Heart left ventricle (tissue), 16 donors: ENCODE measurements at places on chromosomes 12 and 14. TPM values are rescaled to one million over a fixed set of nuclear protein-coding genes. Genes with fewer than 3 reads are reported as not detected.
A peak's percentile ranks its signal among the peaks of the same experiment; 100 is the strongest.

DNA sequence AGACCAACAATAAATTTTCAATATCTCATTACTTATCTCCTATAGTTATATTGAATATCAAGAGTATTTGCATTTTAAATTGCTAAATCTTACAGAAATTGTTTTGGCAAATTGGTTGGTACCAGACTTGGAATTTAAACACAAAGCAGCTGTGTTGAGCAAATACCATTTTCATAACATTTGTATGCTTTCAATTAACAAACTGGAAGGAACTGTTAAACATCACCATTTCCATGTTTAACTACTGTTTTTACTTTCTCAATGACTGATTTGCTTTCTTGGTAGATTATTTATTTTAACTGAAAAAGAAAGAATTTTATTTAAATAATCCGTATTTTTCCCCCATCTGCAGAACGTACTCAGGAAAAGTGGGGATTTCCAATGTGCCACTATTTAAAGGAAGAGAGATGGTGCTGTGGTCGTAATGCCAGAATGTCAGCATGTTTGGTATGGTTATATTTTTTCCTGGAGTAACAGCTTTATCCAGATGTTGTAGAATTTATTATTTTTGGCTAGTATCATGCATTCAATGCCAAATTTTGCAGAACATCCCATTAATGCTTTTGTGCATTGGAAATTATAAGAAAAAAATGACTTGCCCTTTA is 72.3 kb downstream of the METTL25 start:
- no peak overlapping the region for H3K27ac ChIP-seq
- no peaks in the 10 kb centered on the region for H3K4me1 ChIP-seq
- no peaks in the 10 kb centered on the region for H3K27me3 ChIP-seq
- no peaks in the 10 kb centered on the region for H3K36me3 ChIP-seq

DNA sequence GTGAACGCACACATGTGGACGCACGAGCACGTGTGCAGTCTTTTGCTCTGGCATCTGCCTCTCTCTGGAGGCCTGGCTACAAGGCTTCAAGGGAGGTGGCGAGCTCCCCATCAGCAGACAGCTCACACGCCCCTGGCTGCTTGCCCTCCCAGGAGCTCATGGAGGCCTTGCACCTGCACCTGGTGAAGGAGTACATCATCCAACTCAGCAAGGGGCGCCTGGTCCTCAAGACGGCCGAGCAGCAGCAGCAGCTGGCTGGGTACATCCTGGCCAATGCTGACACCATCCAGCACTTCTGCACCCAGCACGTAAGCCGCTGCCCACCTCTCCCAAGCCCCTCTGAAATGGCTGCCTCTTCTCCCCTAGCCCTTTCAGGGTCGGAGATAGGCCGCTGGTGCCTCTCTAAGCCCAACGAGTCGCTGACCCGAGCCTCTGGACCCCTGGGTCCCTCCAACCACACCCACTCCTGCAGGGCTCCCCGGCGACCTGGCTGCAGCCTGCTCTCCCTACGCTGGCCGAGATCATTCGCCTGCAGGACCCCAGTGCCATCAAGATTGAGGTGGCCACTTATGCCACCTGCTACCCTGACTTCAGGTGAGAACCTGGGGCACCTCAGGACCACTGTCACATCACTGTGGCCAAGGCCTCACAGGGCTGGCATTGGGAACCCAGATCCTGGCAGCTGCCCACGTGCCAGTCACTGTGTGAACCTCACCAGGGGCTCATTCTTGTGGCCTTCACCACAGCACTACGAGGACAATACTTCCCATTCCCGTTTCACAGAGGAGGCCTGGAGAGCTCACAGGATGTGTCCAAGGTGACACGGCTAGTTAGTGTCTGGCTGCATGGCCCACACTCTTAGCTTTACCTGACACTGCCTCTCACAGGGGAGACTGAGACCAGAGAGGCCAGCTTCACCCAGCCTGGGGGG is 10.2 kb downstream of the TNFAIP2 start:
- DNase-seq, result no peak
- H3K27me3 ChIP-seq, result no peaks in the 10 kb centered on the region
- peaks cover 62% of the 10 kb centered on the region for H3K36me3 ChIP-seq
- peaks cover 34% of the 10 kb centered on the region for H3K4me1 ChIP-seq
- H3K27ac ChIP-seq, result no peak overlapping the region
- H3K4me3 ChIP-seq, result no peak overlapping the region

- DNase-seq, result no peak
- peaks cover 47% of the 10 kb centered on the region for H3K4me1 ChIP-seq
- H3K36me3 ChIP-seq, result no peaks in the 10 kb centered on the region
- H3K27ac ChIP-seq, result no peak overlapping the region
- H3K4me3 ChIP-seq, result no peak overlapping the region
These were observed 23.7 kb downstream of the FOXN3 start for GRCh38 chr14:89393222-89393745.

GRCh38 chr12:26632756-26633155 is 200.2 kb downstream of the ITPR2 start:
- H3K36me3 ChIP-seq, result no peaks in the 10 kb centered on the region
- H3K27me3 ChIP-seq, result no peaks in the 10 kb centered on the region
- H3K4me1 ChIP-seq, result peaks cover 12% of the 10 kb centered on the region
- no peak overlapping the region for H3K27ac ChIP-seq
- H3K4me3 ChIP-seq, result no peak overlapping the region

DNA sequence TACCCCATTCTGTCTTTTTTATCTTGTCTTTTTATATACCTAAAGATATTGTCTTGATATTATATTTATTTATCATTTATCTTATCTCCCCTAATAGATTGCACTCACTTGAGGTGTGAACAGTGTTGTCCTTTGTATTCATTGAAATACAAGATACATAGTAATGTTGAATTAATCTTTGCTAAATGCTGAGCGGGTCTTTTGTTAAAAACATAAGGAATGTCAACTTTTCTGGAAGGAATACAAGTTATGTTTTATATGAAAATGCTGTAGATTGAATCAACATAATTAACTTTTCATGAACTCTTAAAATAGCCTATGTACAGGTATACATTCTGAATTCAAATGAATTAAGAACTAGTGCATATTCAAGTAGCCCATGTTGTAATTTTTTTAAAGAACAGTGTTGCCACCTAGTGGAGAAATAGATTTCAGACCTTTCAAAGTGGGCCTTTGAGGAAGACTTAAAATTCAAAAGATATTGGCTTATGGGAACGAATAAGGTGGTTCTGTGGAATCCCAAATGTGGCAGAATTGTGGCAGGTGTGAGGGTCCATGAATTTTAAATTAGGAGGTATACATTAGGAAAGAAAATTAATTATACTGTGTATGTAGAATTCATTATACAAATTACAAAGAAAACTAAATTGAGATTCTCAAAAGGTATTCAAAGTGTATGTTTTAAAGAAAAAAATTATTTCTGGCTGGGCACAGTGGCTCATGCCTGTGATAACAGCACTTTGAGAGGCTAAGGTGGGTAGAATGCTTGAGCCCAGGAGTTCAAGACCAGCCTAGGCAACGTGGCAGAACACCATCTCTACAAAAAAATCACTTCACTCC is 19.1 kb downstream of the BBOF1 start:
- no peaks in the 10 kb centered on the region for H3K27me3 ChIP-seq
- H3K4me3 ChIP-seq, result no peak overlapping the region
- no peak for DNase-seq
- no peak overlapping the region for H3K27ac ChIP-seq
- no peaks in the 10 kb centered on the region for H3K36me3 ChIP-seq

- no peak for DNase-seq
- no peaks in the 10 kb centered on the region for H3K4me1 ChIP-seq
- H3K36me3 ChIP-seq, result no peaks in the 10 kb centered on the region
- H3K27ac ChIP-seq, result no peak overlapping the region
- H3K27me3 ChIP-seq, result no peaks in the 10 kb centered on the region
- no peak overlapping the region for H3K4me3 ChIP-seq
These were observed 46.3 kb downstream of the EGLN3 start for GRCh38 chr14:33904609-33905008.

- H3K27me3 ChIP-seq, result no peaks in the 10 kb centered on the region
- DNase-seq, result no peak
- H3K36me3 ChIP-seq, result no peaks in the 10 kb centered on the region
- H3K27ac ChIP-seq, result no peak overlapping the region
- H3K4me3 ChIP-seq, result no peak overlapping the region
These were observed 228.7 kb upstream of the SFSWAP start for GRCh38 chr12:131482199-131482598.

DNA sequence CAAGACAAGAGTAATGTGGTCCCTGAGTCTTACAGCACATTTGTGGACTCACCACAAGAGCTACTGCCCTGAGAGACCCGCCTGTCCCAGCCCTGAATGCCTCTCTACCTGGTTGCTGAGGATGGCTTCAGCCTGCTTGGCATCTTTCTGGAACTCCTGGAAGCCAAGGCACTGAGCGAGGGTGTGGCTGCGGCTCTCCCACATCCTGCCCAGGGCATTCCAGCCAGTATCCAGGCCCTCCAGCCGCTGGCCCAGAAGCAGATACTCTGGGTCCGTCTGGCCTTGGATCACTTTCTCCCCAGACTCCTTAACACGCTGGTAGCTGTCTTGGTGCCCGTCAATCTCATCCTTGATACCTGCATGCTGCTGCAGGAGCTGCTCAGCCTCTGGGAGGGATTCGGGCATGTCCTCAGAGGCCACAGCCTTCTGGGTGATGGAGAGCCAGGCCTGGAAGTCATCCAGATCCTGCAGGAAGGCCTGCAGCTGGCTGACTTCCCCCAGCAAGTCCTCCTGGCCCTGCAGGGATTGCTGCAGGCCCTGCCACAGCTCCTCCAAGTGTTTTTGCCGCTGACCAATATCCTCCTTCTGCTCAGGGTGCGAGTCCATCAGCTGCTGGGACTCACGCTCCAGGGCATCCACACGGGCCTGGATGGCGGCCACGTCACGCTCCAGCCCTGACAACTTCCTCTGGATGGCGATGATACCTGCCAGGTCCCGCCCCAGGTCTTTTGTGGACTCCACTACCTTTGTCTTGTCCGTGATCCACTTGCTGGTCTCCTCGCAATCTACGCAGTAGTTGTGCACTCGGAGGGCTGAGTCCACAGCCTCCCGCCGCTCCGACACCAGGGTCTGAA is 82.3 kb downstream of the PLEKHG3 start:
- H3K4me3 ChIP-seq, result no peak overlapping the region
- no peaks in the 10 kb centered on the region for H3K27me3 ChIP-seq
- no peaks in the 10 kb centered on the region for H3K4me1 ChIP-seq
- H3K36me3 ChIP-seq, result peaks cover 21% of the 10 kb centered on the region

DNA sequence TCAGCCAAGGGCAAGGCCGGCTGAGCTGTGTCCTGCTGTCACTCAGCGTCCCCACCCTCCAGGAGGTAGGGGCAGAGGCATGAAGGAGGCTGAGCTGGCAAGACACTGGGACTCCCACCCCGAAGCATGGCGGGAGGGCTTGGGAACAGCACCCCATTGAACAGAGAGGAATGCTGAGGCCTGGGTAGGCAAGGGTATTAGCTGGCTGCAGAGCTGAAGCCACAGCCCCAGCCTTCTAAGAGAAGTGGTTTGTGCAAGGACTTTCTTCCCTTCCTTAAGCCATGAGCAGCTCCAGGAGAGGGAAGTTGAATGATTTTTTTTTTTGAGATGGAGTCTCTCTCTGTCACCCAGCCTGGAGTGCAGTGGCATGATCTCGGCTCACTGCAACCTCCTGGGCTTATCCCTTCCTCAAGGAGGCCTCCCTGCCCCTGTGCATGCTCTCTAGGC is 6.6 kb upstream of the CFAP73 start:
- no peak overlapping the region for H3K27ac ChIP-seq
- H3K4me1 ChIP-seq, result no peaks in the 10 kb centered on the region
- no peaks in the 10 kb centered on the region for H3K27me3 ChIP-seq
- no peak for DNase-seq

DNA sequence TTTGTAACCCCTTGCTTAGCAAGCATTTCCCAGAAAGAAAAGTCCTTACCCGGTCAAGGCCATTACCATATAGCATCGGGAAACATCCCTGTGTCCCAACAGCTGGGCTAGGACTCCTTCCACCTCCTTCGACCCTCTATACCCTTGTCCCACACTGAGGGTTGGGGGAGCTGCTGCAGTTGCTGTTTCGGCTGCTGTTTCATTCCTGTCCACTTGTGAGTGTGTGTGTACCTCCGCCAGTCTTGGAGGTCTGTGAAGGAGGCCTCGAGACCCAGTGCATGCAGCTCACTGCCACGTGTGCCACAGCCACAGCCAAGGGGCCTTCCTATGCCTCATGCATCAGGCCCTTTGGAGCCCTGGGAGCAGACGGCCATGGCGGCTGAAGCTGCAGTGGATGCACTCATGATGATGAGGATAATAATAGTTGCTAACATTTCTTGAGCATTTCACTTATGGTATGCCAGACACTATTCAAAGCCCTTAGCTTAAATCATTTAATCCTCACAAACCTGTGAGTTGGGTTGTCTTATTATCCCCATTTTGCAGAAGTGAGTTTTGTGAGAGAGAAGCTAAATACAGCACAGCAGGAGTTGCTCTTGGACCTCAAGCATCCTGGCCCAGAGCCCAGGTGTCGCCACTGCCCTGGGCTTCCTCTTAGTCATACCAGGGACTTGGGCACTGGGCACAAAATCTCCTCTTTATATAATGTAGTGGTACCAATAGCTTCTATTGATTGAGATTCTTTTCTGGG is 156.5 kb downstream of the PRKCH start:
- H3K36me3 ChIP-seq, result peaks cover 6% of the 10 kb centered on the region
- peak overlapping the region; percentile 93 for H3K27ac ChIP-seq
- H3K27me3 ChIP-seq, result no peaks in the 10 kb centered on the region
- DNase-seq, result peak; percentile 86

The NAV3 gene
- 1.8 TPM for total RNA-seq

The SCYL2 gene
- 25.6 TPM for total RNA-seq

The CCDC38 gene
- 0.08 TPM for total RNA-seq

The RPL6 gene
- 886 TPM for total RNA-seq
